Stomach (tissue), 19 donors: ENCODE measurements at places on chromosomes 4 and X. TPM values are rescaled to one million over a fixed set of nuclear protein-coding genes. Genes with fewer than 3 reads are reported as not detected.

Gene SFRP2
- total RNA-seq, result 40.0 TPM

Gene MAP7D3
- 9.9 TPM for total RNA-seq

Gene KLHL4
- total RNA-seq, result 3.1 TPM

Gene USP27X
- total RNA-seq, result 1.8 TPM

Gene RASGEF1B
- 32.9 TPM for total RNA-seq

Gene EVC2
- 3.9 TPM for total RNA-seq

Gene GAGE12H
- total RNA-seq, result not detected

Gene TMSB15C
- total RNA-seq, result 1.6 TPM

Gene EREG
- not detected for total RNA-seq

Gene AFF2
- not detected for total RNA-seq

Gene FRMD7
- total RNA-seq, result not detected

Gene DSPP
- total RNA-seq, result not detected

Gene MGARP
- not detected for total RNA-seq

Gene C1GALT1C1
- total RNA-seq, result 10.7 TPM

Gene PLXNA3
- 296 TPM for total RNA-seq

Gene XAGE5
- total RNA-seq, result not detected

Gene ESX1
- not detected for total RNA-seq

Gene PPARGC1A
- 32.1 TPM for total RNA-seq

Gene GABRE
- 49.2 TPM for total RNA-seq

Gene DAPP1
- total RNA-seq, result 46.7 TPM

Gene VCX3A
- total RNA-seq, result not detected

Gene CENPVL3
- not detected for total RNA-seq

Gene GATA1
- total RNA-seq, result not detected

Gene ZNF157
- 0.18 TPM for total RNA-seq

Gene NPY1R
- 2.5 TPM for total RNA-seq

Gene SLC34A2
- total RNA-seq, result 0.55 TPM

Gene GPR34
- total RNA-seq, result 10.1 TPM

Gene TMEM156
- not detected for total RNA-seq

Gene CRMP1
- total RNA-seq, result not detected

Gene CFAP47
- total RNA-seq, result 1.1 TPM

Gene GAGE13
- not detected for total RNA-seq

Gene PCDH7
- total RNA-seq, result 56.0 TPM

Gene TRIM2
- 96.2 TPM for total RNA-seq

Gene ATP1B4
- total RNA-seq, result not detected

Gene ASB5
- total RNA-seq, result 1.8 TPM
